ENCODE measurements at places on chromosomes 13 and 19. TPM values are rescaled to one million over a fixed set of nuclear protein-coding genes. Genes with fewer than 3 reads are reported as not detected.

GRCh38 chr19:46913198-46913851 lies 52.5 kb downstream of the ARHGAP35 start:
- no peak for DNase-seq

- no peak for DNase-seq
These were observed 6.0 kb downstream of the STK24 start for GRCh38 chr13:98570929-98571372.

GRCh38 chr19:7846155-7846646 lies 16.2 kb downstream of the EVI5L start:
- DNase-seq: peak; percentile 49

GRCh38 chr13:27709779-27710178 lies 82.5 kb upstream of the GSX1 start:
- DNase-seq: peak; percentile 13

DNA sequence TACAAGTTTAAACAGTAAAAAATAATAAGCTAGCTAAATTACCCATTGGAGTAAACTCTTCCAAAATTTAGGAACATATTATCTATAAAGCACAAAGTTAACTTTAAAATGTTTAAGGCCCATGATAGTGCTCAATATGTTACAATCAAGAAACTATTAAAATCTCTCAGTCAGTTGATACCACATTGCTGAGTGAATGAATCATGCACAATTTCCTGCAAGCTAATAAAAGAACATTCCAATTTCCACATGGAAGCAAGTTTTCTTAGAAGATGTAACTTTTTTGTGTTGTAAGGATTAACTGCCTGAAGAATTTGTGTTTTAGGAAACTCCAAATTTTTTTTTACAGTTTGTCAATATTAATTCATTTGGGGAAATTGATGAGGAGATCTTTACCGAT lies 666.6 kb downstream of the SLITRK1 start:
- DNase-seq: no peak

GRCh38 chr13:90454002-90454636 lies 893.4 kb upstream of the MIR17HG start:
- no peak for DNase-seq

- DNase-seq: no peak
These were observed 435.6 kb upstream of the SLITRK5 start for GRCh38 chr13:87235621-87236020.

DNA sequence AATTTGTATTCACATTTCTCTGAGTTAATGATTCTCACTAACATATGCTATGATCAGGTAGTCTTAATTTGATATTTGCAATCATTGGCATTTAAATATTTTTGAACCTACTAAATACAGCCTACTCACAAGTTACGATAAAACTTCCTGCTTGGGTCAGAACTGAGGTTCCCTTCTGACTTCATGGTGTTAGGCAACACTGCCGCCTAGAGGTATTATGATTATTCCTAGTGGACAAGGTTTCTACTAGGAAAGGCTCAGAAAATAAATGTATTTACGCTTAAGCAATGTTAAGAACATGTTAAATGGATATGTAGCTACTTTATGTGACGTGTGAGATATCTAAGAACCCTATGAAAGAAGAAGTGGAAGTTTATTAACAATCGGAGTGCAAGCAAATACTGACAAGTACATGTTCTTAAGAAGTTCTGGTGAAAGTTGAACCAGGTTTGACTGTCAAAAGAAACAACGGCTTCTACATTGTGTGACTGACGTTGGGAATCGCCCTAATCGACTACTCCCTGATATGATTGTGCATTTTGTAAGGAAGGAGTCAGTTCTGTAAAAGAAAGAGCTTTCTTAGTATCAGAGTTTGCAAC lies 1395.8 kb downstream of the SLITRK5 start:
- peak; percentile 4 for DNase-seq

- peak; percentile 8 for DNase-seq
These were observed 1202.8 kb downstream of the DIAPH3 start for GRCh38 chr13:58960888-58961287.

GRCh38 chr19:19417628-19418245 lies 12.3 kb downstream of the GATAD2A start:
- no peak for DNase-seq

GRCh38 chr13:34886121-34886875 lies 55.8 kb upstream of the NBEA start:
- DNase-seq: no peak

DNA sequence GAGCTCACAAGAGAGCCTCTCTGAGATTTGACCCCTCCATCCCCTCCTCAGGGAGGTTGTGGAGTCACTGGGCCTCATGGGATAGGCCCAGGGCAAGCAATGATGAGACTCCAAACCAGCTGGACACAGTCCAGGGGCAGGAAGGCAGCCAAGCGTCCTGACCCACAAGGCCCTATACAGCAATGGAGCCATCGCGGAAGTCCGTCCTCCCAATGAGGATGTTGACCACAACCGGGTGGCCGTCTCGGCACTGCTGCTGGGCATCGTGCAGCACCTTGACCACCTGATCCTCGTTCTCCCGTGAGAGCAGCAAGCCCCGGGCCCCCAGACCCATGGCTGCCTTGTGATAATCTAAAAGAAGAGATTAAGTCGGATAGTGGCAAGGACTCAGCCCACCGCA lies 7.9 kb downstream of the SYDE1 start:
- peak; percentile 36 for DNase-seq

- peak; percentile 58 for DNase-seq
These were observed 46.2 kb downstream of the CACNA1A start for GRCh38 chr19:13460045-13460444.

DNA sequence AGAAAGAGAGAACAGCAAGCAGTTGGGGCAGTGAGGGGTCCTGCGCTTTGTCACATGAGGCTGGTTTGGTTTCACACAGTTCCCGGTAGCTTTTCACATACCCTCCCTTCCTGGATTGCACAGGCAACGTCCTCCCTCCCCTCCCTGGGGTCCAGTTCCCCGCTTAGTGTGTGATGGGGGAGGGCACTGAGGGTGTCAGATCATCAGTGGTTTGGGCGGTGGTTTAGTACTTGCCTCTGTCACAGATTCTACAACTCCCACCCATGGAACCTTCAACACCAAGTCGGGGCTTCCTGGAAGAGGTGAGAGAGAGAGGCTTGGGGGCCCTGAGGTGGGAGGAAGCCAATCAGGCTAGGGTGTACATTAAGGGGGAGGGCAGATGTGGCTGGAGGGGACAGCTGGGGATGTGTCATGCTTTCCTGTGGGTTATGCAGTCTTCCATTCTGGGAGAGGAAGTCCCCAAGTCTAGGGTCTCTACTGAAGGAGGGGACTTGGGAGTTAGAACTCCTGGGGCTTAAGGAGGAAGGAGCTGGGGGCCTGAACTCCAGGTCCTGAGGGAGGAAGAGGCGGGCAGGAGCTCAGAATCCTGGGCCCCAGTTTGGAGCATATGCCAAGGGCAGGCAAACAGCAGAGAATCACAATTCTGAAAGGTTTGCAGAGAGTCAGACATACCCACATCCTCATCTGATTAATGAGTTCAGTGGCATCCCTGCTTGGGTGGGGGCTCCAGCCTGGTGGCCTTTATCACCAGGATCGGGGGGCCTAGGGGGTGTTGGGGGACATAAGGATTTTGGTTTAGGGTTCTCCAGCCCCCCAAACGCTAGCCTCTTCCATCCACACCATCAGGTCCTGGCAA lies at the start of gene NKG7:
NKG7 (minus strand) TSS at position 6 of the 856 bp plus-strand sequence. CDS start 119 bp downstream, outside the sequence.
- no peak for DNase-seq

- no peak for DNase-seq
These were observed 3.3 kb downstream of the ALDH16A1 start for GRCh38 chr19:49456326-49456725.

- no peak for DNase-seq
These were observed 24.7 kb downstream of the GPR42 start for GRCh38 chr19:35395382-35396199.

The PRR20D gene
- not detected for total RNA-seq

The TRMT1 gene
- total RNA-seq: 81.5 TPM

The FCAR gene
- not detected for total RNA-seq

The LSM7 gene
- total RNA-seq: 320 TPM

The CFAP97D2 gene
- total RNA-seq: not detected

The FOXO1 gene
- 24.3 TPM for total RNA-seq

The ZNF99 gene
- not detected for total RNA-seq

The OR10H1 gene
- total RNA-seq: not detected

The MBD3L3 gene
- not detected for total RNA-seq

Data from H7 (cell line).